Activated naive CD8-positive, alpha-beta T cell treated with anti-CD3 and anti-CD28 coated beads, Interleukin-2, amount 10 ng/mL, durations not matched to agents 7 days and 5 days (primary cell): ENCODE measurements at places on chromosomes 3 and 15. TPM values are rescaled to one million over a fixed set of nuclear protein-coding genes. Genes with fewer than 3 reads are reported as not detected.

DNA sequence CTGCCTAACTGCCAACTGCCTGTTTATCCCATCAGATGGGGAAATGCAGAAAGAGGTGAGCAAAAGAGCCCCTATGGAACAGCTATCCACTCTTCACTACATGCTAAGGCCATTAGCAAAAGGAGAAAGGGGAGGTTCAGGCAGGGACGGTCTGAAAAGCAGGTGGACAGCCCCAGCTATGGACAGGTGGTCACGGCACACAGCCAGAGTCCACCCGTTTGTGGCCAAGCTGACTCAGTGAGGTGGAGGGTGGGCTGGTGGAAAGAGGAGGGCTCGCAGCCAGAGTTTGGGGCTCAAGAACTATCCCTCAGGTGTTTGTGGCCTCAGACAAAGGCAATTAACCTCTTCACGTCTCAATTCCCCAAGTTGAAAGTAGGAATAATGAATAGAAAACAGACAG, 148.9 kb upstream of the UBE2E1 start:
- no peak for DNase-seq

Gene PIERCE2
- total RNA-seq, result not detected

Gene SCG5
- 2.8 TPM for total RNA-seq

DNA sequence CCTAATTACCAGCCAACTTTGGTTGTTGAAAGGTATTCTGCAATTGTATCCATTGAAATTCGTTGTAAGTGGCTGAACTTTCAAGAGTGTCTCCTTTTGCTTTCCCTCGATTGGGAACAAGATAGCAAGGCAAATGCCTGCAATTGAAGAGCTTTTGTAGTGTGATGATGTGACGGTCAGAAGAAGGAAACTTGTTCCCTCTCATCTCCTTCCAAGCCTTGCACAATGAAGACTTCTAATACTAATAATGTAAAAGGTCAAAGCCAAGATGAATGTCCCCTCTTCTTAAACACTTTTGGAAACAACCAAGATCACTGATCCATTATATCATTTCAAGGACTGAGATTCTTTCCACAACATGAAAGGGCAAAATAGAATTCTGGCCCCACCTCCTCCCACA, 101.9 kb upstream of the LMCD1 start:
- DNase-seq, result no peak

Gene FILIP1L
- total RNA-seq, result 2.0 TPM

DNA sequence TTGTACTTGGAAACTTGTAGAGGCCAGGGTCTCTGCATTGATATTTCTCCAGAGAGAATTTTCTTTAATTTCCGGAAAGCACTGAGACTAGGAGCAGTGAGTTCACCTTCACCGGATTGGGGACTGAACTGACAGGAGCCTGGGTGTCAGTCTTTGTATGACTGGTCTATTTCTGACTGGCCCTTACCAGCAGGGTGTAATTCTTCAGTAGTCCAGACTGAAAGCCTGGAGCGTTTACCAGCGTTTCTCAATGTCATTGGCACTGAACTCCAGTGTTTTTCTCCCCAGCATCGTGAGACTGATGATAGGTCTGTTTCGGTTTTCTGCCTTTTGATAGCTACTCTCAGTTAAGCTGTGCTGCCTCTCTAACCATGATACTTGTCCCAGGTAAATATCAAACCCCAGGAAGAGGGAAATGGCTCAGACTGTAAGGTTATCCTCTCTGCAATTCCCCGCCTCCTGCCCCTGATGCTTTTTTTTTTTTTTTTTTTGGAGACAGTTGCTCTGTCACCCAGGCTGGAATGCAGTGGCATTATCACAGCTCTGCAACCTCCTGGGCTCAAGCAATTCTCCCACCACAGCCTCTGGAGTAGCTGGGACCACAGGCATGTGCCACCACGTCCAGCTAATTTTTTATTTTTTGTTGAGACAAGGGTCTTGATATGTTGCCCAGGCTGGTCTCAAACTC, 103.6 kb downstream of the CACNA2D3 start:
- DNase-seq, result no peak

Gene C2CD4B
- not detected for total RNA-seq

DNA sequence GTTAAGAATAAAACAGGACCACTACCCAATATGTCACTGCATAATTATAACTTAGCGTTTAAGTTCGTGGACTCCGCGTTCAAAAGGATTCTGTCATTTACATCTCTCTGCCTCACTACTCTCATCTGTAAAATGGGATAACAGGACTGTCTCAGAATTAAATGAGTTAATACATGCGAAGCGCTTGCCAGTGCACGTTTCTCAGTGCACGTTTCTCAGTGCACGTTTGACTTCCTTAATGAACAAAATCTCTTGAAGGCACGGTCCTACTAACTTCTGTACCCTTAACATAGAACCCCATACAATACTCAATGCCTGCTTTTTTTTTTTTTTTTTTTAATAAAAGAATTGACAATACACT, 499 bp downstream of the RABL3 start:
- DNase-seq, result no peak

- no peak for DNase-seq
Observed at GRCh38 chr3:16199769-16200168, 25.3 kb downstream of the GALNT15 start.

DNA sequence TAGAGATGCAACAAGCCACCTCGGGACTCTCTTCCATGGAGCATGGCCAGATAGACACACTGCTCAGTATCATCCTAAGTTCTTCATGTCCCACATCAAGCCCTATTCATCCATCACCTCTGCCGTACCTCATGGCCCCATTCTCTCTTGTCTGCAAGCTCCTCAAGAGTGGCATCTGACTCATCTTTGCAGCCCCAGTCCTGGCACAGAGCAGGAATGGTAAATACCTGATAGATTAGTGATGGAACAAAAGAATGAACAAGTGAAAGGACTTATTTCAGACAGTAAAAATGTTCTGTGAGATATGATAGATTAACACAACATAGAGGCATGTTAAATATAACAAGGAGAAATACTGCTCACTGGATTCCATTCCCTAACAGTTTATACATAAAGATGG, 176.4 kb downstream of the ISL2 start:
- no peak for DNase-seq

- DNase-seq, result no peak
Observed at GRCh38 chr3:36543276-36543997, 163.1 kb downstream of the STAC start.

- DNase-seq, result no peak
Observed at GRCh38 chr15:45670091-45670490, 35.3 kb downstream of the SQOR start.

- DNase-seq, result no peak
Observed at GRCh38 chr3:1462856-1463450, 370.1 kb downstream of the CNTN6 start.

Gene APBA2
- 66.0 TPM for total RNA-seq

- DNase-seq, result no peak
Observed at GRCh38 chr3:134370611-134371531, 3.4 kb downstream of the AMOTL2 start.

DNA sequence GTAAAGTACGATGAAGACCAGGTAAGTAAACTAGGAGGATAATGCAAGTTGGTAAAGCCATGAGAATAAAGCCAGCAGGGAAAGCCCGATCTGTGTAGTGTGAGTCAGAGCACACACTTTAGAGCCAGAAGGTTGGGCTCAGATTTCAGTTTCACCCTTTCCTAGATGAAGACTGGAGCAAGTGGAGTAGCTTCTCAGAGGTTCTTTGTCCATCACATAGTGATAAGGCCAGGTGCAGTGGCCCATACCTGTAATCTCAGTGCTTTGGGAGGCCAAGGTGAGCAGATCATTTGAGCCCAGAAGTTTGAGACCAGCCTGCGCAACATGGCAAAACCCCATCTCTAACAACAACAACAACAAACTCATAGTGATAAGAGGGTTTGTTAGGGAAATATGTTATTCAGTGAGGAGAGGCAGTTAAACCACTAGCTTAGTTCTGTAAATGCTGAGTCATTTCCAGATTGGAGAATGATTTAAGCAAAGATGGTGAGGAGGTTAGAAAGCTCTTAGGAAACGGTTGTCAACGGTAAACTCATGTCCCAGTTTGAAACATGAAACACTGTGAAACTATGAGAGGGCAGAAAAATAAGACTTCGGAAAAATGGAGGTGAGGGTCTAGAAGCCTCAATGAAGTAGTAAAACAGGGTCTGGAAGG, 39.0 kb downstream of the IL12A start:
- DNase-seq, result no peak

GRCh38 chr15:40293905-40294895, 11.3 kb upstream of the ANKRD63 start:
- no peak for DNase-seq

DNA sequence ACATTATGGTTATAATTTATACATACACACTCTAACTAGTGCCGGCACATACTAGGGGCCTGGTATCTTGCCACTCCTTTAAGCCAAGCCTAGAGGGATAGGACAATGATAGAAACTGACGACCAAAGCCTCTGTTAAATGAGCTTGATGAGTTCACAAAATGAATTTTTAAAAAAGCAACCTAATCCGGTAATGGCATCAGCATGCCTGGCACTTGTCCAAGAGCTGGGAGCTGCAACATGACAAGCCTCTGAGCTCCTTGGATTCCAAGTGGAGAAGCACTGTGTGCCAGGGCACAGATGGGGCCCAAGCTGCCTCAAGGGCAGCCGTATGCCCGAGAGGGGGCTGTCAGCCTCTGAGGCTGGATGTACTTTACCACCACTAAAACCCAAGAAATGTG, 9.7 kb downstream of the ETV5 start:
- DNase-seq, result no peak

Gene RCN2
- total RNA-seq, result 29.6 TPM

Gene AADACL2
- not detected for total RNA-seq

DNA sequence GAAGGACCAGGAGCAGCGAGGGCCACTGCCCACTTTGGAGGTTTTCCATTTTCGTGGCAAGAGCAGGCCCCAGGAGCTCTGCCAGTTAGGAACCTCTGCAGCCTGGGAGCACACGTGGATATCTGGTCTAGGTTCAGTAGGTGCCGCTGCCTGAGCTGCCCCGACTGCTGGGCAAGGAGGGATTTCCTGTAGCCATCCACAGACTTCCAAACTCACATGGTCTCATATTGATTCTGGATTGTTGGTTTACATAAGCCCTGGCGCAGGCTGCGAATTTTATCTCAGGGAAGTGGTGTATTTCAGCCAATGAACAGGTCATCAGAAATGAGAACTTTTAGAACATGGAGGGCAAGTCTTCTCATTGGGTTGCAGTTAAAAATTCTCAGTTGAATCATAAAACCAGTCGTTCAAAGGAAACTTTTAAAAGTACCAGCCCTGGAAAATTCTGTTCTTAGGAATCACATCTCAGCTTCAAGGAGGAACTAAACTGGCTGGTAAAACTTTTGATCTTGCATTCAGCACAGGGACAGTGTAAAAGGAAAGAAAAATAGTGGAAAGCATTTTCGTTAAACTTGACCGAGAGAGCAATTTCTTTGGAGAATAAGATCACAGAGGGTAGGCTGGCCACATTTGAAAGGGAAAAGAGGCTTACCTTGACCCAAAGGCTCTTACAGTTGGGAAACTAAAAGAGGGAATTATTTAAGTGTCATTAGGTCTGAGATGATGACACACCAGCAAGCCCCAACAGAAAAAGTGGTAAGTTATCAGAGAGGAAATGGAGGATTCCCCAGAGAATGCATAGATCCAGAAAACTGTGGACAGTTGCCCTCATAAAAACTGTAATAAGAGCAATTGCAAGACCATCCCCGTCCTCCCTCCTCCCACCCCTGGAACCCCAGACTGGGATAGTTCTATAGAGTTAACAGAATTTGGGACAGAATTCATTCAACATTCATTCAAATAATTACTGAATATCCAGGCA, 6.4 kb upstream of the RTP3 start:
- no peak for DNase-seq

Gene STIMATE
- total RNA-seq, result 39.1 TPM

DNA sequence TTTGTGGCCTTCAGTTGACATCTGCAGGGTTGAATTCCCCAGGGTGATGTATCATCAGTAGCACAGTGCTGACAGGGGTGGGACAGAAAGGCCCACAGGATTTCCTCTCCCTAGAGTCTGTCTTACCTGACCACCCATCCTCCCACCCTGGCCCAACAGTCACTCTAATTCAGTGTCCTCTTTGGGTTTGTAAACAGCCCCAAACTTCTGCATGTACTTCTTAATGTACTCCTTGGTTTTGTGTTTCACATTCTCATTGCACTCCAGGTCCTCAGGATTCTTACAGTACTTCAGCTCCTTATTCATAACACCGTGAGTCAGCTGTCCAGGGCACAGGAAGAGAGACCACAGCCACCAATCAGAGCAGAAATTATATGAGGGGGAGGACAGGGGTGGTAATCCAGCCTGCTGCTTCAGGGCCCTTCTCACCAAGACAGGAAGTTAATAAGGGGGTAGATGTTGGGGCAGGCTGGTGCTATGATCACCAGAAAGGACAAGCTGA, 37.5 kb downstream of the NBEAL2 start:
- DNase-seq, result peak; percentile 42
